Astrocyte of the spinal cord (primary cell): ENCODE measurements at places on chromosomes 6 and 20.
A peak's percentile ranks its signal among the peaks of the same experiment; 100 is the strongest.

DNA sequence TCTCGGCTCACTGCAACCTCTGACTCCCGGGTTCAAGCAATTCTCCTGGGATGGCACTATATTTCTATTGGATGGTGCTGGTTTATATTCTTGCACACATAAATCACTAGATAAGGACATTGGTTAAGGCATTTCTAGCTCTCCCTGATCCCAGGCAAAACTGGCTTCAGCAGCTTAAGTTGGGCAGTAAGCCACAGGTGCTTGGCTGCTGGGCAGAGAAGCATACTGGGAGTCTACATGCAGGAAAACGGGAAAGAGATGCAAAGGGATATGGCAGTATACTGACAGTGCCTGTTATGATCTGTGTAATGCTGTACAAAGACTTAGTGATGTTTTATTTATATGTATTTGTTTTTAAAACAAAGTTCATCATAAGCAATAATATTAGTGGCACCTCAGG lies 33.3 kb upstream of the ZFP64 start:
- DNase-seq = no peak

GRCh38 chr6:127186889-127187288 lies 68.4 kb downstream of the RSPO3 start:
- no peak for DNase-seq

- no peak for DNase-seq
These were observed 161.3 kb upstream of the RREB1 start for GRCh38 chr6:6946206-6947155.

GRCh38 chr20:59318201-59318790 lies 17.9 kb downstream of the EDN3 start:
- no peak for DNase-seq

- no peak for DNase-seq
These were observed 64.2 kb downstream of the YTHDF1 start for GRCh38 chr20:63151554-63152321.

GRCh38 chr6:33787346-33787953 lies 1.5 kb downstream of the LEMD2 start:
- DNase-seq = peak; percentile 33

- DNase-seq = no peak
These were observed 127.7 kb downstream of the TSHZ2 start for GRCh38 chr20:53099856-53100255.

DNA sequence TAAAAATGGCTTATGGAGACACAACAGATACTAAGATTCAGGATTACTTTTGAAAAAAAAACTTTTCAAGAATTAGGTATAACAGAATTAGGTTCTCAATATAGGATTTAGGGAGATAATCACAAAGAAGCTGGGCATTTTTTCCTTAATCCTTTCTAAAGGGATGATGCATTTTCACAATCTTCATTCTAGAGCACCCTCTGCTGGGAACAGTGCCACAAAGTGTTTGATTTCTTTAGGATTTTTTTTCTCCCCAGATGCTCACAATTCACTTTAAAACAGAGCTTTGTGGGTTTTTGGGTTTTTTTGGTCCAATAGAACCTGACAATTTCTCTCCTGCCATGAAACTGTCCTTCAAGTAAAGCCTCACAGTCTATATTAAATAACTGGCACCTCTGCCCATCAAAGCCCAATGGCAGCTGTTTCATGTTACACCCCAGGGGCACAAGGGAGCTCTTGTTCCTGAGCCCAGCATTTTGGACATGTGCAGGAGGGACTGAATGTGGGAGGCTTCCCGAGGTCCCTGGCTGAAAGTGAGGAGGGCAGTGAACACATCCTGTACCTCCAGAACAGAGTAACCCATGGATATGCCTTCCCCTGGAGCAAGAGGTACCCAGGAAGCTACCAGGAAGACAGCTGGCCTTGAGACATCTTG lies 39.7 kb downstream of the PREP start:
- DNase-seq = peak; percentile 52

- no peak for DNase-seq
These were observed 14.1 kb downstream of the GSTA5 start for GRCh38 chr6:52826513-52826912.

DNA sequence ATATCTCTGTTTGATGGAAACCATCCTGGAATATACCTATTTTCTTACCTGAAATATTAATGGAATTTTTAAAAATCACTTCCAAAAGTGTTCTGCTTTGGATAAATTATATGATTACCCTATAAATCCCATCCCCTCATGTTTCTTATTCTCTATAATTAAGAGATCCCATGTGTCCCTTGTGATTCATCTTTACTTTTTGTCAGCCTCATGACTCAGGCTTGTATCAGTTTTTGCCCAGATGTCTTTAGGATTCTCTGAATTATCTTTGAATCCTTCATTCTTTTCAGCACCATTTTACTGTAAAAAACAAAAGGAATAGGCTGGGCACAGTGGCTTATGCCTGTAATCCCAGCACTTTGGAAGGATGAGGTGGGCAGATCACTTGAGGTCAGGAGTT lies 804.5 kb upstream of the CITED2 start:
- peak; percentile 29 for DNase-seq

- no peak for DNase-seq
These were observed 35.0 kb downstream of the TGM2 start for GRCh38 chr20:38129893-38130609.

DNA sequence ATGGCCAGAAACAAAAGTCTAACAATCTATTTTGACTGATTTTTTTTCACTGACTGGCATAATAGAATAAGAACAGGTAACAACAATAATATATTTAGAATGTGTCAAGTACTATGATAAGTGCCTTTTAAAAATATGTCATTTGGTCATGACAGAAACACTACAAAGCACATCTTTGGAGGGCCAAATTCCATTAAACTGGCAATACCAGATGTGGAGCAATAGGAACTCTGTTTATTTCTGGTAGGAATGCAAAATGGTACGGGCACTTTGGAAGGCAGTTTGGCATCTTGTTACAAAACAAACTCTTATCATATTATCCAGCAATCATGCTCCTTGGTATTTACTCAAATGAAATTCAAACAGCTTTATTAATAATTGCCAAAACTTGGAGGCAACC lies 39.3 kb downstream of the TENT5A start:
- no peak for DNase-seq

DNA sequence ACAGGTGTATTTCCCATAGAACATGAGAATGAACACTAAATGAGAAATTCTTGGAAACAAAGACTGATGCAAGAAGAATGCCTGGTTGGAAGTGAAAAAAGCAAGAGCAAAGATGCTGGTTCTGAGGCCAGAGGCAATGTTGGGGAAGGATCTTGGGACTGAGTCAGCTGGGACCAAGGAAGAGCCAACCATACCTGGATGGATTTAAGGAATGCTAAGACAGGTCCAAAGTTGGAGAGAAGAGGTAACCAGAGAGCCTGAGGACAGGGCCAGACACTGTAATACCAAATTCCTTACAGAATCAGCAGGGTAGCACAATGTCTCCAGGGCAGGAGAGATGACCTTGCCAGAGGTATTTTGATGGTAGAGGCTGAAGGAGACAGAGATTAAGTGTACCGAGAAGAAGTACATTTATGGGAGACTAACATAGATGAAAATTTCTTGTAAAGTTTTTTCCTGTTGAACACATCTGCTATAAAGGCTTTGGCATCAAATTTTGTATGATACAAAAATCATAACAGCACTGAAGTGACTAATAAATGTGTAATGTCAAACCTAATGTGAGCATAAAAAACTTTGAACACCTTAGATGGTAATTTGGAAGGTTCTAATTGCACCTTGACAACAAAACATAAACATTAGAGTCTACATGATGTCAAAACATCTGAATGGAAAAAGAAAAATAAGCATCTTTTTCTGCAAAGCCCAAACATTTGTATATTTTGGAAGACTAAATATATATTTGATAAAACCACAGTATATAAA lies 221.7 kb upstream of the MARCKS start:
- DNase-seq = no peak

DNA sequence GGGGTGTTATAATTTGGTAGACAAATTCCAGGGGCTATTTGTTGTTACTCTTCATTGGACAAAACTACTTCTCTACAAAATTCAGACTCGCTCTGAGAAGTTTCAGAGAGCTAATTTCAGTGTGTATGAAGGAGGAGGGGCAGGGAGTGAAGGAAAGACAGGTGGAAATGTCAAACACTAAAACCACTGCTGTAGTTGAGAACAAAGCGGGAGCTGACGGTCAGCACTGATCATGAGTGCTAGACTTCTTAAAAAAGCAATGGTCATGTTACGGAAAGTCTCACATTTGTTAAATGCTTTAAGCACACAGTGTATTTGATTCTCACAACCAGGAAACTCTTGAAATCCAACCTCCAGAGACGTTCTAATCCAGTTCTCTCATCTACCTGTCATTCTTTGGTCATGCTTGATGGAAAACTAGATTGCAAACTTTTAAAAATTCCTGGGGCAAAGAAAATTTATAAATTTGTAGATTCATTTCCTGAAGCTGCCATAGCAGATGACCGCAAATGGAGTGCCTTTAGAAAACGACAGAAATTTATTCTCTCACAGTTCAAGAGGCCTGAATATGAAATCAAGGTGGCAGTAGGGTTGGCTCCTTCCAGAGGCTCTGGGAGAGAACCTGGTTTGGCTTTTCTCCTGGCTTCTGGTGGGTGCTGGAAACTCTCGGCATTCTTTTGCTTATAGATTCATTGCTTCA lies 100.7 kb upstream of the CARMIL1 start:
- no peak for DNase-seq

DNA sequence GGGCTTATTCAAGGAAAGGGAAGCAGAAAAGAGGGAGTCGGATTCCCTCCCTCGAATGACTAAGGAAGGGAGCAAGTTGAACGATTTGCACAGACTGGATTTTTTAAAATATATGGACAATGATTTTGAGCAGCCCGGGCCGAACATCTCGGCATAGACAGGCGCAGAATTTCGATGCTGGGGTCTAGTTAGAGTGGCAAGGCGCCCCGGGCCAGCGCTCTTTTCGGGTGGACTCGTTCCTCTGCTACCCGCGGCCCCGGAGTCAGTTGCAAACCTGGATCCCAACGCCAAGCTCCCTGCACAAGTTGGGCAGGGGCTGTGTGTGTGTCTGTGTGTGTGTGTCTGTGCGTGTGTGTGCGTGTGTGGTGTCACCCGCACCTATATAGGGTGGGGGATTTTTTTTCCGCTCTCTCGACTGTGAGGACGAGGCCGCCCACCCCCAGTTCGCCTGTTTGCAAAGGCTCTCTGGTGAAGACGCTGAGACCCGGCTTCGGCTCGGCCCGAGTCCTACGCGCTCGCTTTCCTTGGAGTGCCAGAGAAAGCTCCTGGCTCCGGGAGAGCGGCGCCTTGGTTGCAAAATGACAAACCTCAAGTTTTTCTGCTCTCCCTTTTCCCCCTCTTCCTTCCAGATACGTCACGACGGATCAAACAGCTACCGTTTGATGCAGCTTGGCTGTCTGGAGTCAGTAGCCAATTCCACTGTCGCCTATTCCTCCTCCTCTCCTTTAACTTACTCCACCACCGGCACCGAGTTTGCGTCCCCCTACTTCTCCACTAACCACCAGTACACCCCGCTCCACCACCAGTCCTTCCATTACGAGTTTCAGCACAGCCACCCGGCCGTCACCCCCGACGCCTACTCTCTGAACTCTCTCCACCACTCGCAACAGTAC lies 1.4 kb downstream of the TFAP2D start:
- DNase-seq = no peak

DNA sequence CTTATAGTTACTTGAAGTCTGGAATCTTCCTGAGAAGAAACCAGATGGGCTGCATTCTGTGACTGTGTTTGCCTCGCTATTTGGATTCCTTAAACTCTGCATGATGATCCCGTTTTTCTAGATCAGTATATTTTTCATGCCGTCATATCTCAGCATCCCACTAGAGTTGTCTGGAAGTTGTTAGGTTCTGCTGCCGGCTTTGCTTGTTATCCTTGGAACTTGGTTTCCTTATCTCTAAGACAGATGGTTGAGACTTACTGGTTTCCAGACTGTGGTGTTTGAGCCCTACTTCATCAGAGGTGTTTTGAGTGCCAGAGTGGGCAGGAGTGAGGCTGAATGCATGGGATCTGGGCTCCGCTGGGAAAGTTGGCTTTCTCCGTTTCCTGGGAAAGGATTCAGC lies 50.3 kb downstream of the CDS2 start:
- DNase-seq = no peak

DNA sequence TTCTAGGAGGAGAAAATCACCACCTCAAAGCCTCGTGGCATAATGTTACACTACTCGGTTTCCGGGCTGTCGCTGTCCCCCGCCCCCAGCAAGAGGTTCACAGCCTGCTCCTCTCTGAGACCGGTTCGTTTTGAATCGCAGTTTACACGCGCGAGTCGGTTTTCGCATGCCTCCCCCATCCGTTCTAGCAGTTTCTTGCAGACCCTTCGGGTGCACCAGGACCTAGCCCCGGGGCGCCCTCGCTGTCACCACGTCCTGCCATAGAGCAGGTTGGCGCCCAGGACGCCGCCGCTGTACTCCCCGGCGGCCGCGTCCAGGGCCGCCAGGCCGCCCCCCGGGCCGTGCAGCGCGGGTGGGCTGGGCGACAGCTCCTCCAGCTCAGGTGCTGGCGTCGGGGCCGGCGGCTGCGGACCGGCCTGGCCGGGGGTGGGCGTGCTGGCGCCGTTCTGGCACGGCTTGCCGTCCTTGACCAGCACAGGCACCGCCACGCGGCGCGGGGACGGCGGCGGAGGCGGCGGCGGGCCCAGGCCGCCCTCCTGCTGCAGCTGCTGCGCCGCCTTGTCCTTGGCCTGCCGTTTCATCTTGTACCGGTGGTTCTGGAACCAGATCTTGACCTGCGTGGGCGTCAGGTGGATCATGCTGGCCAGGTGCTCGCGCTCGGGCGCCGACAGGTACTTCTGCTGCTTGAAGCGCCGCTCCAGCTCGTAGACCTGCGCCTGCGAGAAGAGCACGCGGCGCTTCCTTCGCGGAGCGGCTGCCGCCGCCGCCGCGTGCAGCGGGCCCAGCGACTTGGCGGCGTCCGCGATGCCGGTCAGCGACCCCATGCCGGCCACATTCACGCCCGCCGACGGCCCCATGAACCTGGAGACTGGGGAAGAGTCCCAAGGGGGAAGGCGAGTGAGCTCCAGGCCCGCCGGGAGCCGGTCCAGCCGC lies 1.4 kb downstream of the NKX2-4 start:
- no peak for DNase-seq

GRCh38 chr20:21229163-21229562 lies 74.0 kb upstream of the XRN2 start:
- no peak for DNase-seq
